ENCODE measurements at places on chromosomes 6 and 20. TPM values are rescaled to one million over a fixed set of nuclear protein-coding genes. Genes with fewer than 3 reads are reported as not detected.

- no peaks in the 10 kb centered on the region for H3K27me3 ChIP-seq
- H3K36me3 ChIP-seq = no peaks in the 10 kb centered on the region
- H3K4me1 ChIP-seq = no peaks in the 10 kb centered on the region
- DNase-seq = no peak
Observed at GRCh38 chr6:156283091-156283490, 494.1 kb upstream of the ARID1B start.

DNA sequence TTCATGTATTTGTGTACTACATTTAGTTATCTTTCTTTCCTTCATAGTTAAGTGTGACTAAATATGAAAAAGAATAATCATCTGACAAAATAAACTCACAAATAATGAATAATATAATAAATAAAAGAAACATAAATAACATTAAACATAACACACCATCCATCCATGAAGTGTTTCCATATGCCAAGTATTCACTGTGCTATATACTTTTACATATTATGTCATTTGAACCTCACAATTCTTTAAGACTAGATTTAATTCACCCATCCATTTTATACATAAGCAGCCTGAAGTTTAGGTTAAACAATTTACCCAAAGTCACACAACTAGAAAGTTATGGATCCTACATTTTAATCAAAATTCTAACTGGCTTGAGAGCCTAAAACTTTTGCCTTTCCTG, 549.4 kb upstream of the HS3ST5 start:
- H3K27ac ChIP-seq = no peak overlapping the region
- H3K27me3 ChIP-seq = no peaks in the 10 kb centered on the region
- H3K4me3 ChIP-seq = no peak overlapping the region
- no peak for DNase-seq
- H3K36me3 ChIP-seq = no peaks in the 10 kb centered on the region

- H3K4me1 ChIP-seq = no peaks in the 10 kb centered on the region
- no peak for DNase-seq
- no peaks in the 10 kb centered on the region for H3K36me3 ChIP-seq
- no peak overlapping the region for H3K4me3 ChIP-seq
- H3K27ac ChIP-seq = no peak overlapping the region
Observed at GRCh38 chr20:60558486-60558885, 600.3 kb downstream of the CDH26 start.

The LBP gene
- 1,404 TPM for total RNA-seq

The B4GALT5 gene
- total RNA-seq = 28.2 TPM

The TGM6 gene
- not detected for total RNA-seq

The DHX35 gene
- 10.6 TPM for total RNA-seq

GRCh38 chr6:140485740-140486449, 1111.4 kb upstream of the CITED2 start:
- H3K36me3 ChIP-seq = no peaks in the 10 kb centered on the region
- no peak overlapping the region for H3K27ac ChIP-seq
- H3K27me3 ChIP-seq = no peaks in the 10 kb centered on the region
- no peak for DNase-seq
- H3K4me1 ChIP-seq = no peaks in the 10 kb centered on the region
- H3K4me3 ChIP-seq = no peak overlapping the region

DNA sequence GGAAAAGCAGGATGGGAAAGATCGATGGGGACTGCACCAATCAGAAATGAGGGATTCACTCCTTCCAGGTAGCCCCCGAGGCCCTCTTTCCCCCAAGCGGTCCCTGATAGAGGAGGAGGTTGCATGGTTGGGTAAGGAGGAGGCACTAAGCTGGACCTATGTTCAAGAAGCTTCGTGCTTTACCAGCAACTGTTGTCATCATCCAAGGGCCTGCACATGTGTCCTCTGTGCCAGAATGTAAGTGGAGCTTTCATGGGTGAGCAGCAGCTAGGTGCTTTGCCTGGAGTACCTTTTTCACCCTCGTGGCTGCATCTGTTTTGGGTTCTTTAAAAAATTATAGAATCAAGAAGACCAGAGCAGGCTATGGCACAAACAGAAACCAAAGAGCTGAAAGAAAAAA, 54.0 kb downstream of the GMPR start:
- H3K27me3 ChIP-seq = no peaks in the 10 kb centered on the region
- no peak overlapping the region for H3K27ac ChIP-seq
- no peak for DNase-seq
- H3K4me1 ChIP-seq = no peaks in the 10 kb centered on the region
- no peak overlapping the region for H3K4me3 ChIP-seq

DNA sequence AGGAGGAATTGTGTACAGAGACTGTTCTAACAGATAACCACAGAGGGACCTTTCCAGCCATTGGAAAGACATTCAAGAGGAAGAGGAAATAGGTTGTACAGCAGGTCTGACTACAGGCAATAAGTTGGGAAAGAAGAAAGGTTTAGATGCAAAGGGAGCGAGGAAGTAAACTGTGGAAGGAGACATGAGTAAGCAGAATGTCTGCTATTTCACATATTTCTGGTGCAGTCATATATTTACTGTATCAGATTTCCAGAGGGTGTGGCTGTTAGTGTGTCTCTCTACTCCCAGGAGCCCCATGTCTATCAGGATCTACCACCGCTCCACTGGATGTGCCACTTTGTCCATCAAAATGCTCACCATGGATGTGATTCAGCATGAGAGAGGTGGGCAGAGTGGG, 25.9 kb downstream of the MRS2 start:
- no peaks in the 10 kb centered on the region for H3K27me3 ChIP-seq
- no peaks in the 10 kb centered on the region for H3K4me1 ChIP-seq
- H3K36me3 ChIP-seq = peaks cover 5% of the 10 kb centered on the region
- no peak overlapping the region for H3K27ac ChIP-seq
- H3K4me3 ChIP-seq = no peak overlapping the region

The RAET1G gene
- total RNA-seq = not detected

The WFDC5 gene
- not detected for total RNA-seq

DNA sequence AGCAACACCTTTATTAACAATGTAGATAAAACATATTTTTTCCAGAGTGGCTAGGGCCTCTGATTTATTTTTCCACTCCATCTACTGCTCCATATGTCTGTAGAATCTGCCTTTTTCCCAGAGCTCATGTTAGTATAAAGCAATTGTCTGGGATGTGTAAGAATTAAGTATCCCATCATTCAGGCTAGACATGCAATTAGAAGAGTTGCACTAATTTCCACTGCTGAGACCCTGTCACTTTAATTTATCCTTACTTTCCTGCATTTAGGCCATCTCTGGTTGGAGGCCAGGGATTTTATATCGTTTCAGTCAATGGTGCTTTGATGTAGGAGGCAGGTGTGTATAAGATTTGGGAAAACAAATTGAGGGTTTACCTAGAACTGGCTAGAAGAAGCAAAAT, 286.1 kb upstream of the POU3F2 start:
- no peak for DNase-seq
- no peak overlapping the region for H3K27ac ChIP-seq
- H3K4me1 ChIP-seq = no peaks in the 10 kb centered on the region
- H3K27me3 ChIP-seq = no peaks in the 10 kb centered on the region

DNA sequence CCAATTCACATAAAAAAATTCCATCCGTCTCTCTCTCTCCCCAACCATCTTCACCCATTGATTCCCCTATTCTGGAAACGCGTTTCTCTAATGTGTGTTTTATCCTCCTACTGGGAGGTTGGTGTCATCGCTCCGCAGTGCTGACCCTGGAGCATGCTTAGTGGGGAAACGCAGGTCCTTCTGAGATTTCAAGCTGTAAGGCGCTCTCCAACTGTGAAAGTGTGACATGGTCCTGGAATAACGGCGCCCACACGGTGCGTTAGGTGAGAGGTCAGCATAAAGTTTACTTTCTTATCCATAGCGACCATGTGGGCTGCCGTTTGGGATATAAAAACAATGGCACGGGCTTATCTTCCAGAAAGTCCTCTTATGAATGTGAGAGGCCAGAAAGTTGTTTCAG, 123.9 kb downstream of the WDR27 start:
- DNase-seq = no peak
- no peaks in the 10 kb centered on the region for H3K4me1 ChIP-seq
- no peaks in the 10 kb centered on the region for H3K36me3 ChIP-seq
- no peak overlapping the region for H3K27ac ChIP-seq
- H3K27me3 ChIP-seq = no peaks in the 10 kb centered on the region

The BACH2 gene
- 1.9 TPM for total RNA-seq

DNA sequence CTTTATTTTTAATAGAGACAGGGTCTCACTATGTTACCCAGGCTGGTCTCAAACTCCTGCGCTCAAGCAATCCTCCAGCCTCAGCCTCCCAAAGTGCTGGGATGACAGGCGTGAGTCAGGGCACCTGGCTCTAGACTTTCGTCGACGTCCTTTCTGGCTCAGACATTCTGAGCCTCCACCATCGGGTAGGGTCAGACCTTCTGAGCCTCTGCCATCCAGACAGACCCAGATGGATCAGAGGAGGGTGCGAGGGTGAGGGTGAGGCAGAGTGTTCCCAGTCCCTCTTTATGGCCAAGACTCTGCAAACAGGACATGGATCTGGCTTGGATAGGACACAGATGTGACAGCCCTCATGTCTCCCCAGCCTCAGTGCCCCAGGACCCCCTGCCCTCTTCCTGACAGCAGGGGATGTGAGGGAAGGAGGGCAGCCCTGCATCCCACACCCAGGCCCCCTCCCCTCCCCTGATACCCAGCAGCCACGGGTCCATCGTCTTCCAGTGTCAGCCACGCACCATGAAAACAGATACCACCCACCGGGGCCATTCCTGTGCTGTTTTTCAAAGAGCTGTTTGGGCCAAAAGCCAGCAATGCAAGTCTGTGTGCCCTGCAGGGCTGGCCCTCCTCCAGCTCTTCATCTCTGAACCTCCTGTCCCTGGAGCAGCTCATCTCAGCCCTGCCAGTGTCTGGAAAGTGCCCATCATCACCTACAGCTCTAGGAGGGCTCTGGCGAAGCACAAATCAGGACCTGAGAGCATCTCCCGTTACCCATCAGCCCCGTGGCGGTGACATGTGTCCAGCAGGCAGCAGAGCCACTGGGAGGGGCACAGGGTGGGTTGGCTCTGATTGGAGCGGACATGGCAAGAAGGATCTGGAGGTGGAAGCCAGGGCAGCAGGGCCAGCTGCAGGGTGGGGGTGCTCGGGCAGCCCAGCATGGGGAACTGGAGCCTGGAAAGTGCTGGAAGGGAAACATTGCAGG, 208.4 kb downstream of the PREX1 start:
- DNase-seq = no peak
- H3K4me1 ChIP-seq = peaks cover 9% of the 10 kb centered on the region
- H3K27me3 ChIP-seq = no peaks in the 10 kb centered on the region
- H3K4me3 ChIP-seq = no peak overlapping the region

DNA sequence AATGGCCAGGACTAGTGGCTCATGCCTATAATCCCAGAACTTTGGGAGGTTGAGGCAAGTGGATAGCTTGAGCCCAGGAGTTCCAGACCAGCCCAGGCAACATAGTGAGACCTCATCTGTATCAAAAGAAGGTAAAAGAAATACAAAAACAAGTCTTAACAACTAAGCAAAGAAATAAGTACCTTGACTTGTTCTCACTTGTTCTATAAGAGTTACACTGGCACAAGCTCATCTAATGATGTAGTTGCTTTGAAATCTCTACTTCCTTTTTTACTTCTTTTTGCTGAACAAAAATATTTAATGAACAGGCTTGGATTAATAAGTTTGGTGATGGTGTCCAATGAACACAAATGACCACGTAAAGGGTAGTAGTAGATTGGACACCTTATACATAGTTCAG, 72.2 kb downstream of the SGK1 start:
- H3K36me3 ChIP-seq = no peaks in the 10 kb centered on the region
- no peak overlapping the region for H3K4me3 ChIP-seq
- no peaks in the 10 kb centered on the region for H3K27me3 ChIP-seq

The CCN6 gene
- total RNA-seq = not detected

The GTSF1L gene
- not detected for total RNA-seq

The BPIFB1 gene
- total RNA-seq = 0.08 TPM

The BMP2 gene
- 3.5 TPM for total RNA-seq

DNA sequence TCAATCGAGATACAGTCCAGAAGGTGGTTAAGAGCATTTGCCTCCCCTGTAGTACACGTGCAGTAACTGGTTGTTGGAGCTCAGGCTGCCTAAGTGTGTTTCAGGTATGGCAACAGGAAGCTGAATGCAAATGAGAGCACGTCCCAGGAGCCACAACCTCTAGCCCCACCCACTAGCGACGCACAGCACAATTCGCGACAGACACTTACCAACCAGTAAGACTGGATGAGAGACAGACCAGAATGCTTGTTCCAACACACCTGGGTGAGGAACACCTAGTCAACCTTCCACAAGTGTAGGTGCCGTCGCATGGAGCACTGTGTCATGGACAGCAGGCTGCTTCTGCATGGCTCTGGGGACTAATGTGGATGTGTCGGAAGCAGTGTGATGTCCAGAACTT, 7.2 kb upstream of the SERPINB1 start:
- no peaks in the 10 kb centered on the region for H3K27me3 ChIP-seq
- H3K4me1 ChIP-seq = peaks cover 10% of the 10 kb centered on the region
- H3K27ac ChIP-seq = no peak overlapping the region
- H3K36me3 ChIP-seq = no peaks in the 10 kb centered on the region
- no peak for DNase-seq

The SASH1 gene
- total RNA-seq = 16.4 TPM

GRCh38 chr6:89966228-89966544, 71.9 kb downstream of the GJA10 start:
- no peak overlapping the region for H3K4me3 ChIP-seq
- H3K27me3 ChIP-seq = no peaks in the 10 kb centered on the region
- no peak overlapping the region for H3K27ac ChIP-seq
- no peaks in the 10 kb centered on the region for H3K4me1 ChIP-seq
- no peaks in the 10 kb centered on the region for H3K36me3 ChIP-seq

Data from liver (tissue), 10 donors.